Gastroesophageal sphincter (tissue), 4 donors: ENCODE measurements at places on chromosomes 1 and 21.
A peak's percentile ranks its signal among the peaks of the same experiment; 100 is the strongest.

GRCh38 chr1:64685217-64685616 lies 59.7 kb upstream of the RAVER2 start:
- H3K36me3 ChIP-seq = peaks cover 39% of the 10 kb centered on the region
- H3K4me1 ChIP-seq = peaks cover 13% of the 10 kb centered on the region
- no peak overlapping the region for H3K4me3 ChIP-seq
- no peak for ATAC-seq
- no peaks in the 10 kb centered on the region for H3K27me3 ChIP-seq
- H3K27ac ChIP-seq = no peak overlapping the region

DNA sequence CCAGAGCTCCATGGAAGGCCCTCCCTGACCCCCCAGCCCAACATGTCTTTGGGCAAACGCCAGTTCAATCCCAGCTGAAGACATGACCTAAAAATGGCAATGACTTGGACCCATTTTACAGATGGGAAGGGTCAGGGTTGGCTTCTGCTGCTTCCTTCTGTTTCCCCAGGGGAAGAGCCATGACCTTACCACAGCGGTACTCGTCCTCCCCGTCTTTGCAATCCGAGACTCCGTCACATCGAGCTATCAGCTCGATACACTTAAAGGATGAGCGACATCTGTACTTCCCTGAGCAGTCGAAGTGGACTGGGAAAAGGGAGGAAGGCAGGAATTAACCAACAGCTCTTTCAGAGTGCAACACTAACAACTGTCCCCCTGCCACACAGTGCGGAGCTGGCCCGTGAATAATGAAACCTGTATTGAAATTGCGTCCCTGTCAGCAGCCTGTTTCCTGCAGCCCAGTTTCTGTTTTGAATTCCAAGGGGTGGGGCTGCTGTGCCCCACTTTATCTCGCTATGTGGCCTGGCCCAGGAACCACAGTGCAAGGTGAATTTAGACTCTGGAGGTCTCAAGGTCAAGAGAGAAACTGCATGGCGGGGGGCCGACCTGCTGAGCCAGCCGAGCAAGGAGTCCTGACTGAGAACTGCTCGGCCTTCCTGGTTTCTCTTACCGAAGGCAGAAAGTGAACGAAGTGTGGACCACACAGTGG lies 7.0 kb downstream of the TMPRSS3 start:
- no peak overlapping the region for H3K27ac ChIP-seq
- H3K4me1 ChIP-seq = no peaks in the 10 kb centered on the region
- no peak overlapping the region for H3K4me3 ChIP-seq
- no peak for ATAC-seq
- H3K27me3 ChIP-seq = peaks cover 76% of the 10 kb centered on the region

DNA sequence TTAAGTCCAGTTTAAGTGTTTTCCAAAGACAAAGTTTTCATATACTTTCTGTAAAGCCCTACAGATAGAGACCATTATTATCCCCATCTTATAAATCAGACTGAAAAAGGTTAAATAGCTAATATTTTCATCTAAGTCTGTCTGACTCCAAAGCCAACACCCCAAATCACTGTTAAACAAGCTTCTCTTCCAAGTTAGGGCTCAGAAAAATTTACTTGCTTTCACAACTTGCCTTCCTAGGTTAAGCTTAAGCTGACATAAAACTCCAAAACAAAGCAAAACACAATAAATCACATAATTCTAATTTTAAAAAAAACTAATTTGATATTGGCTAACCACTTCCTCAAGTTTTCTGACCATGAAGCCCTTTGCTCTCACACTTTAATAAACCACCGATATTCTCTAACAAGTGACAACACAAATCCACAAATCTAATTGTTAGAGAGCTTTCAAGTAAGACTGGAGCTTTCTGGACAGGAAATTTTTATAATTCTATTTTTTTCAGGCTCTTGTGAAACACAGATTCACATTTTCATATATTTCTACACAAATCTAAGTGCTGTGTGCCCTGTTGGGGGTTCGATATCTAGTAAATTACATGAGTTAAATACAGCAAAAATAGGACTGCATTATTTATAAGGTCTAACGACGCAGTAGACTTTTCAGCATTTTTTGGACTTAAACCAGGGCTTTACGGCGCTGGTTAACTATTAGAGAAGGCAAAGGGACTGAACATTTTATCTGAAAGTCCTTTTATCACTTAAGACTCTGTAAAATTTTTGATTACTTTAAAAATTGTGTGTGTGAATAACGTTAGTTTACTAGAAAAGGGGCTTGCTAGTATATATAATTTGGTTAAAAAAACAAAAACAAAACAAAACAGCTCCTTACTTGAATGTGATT lies 2.1 kb downstream of the GNG12 start:
- H3K27me3 ChIP-seq = no peaks in the 10 kb centered on the region
- no peaks in the 10 kb centered on the region for H3K36me3 ChIP-seq
- ATAC-seq = no peak
- peak overlapping the region; percentile 75 for H3K4me3 ChIP-seq
- peaks cover 54% of the 10 kb centered on the region for H3K4me1 ChIP-seq

DNA sequence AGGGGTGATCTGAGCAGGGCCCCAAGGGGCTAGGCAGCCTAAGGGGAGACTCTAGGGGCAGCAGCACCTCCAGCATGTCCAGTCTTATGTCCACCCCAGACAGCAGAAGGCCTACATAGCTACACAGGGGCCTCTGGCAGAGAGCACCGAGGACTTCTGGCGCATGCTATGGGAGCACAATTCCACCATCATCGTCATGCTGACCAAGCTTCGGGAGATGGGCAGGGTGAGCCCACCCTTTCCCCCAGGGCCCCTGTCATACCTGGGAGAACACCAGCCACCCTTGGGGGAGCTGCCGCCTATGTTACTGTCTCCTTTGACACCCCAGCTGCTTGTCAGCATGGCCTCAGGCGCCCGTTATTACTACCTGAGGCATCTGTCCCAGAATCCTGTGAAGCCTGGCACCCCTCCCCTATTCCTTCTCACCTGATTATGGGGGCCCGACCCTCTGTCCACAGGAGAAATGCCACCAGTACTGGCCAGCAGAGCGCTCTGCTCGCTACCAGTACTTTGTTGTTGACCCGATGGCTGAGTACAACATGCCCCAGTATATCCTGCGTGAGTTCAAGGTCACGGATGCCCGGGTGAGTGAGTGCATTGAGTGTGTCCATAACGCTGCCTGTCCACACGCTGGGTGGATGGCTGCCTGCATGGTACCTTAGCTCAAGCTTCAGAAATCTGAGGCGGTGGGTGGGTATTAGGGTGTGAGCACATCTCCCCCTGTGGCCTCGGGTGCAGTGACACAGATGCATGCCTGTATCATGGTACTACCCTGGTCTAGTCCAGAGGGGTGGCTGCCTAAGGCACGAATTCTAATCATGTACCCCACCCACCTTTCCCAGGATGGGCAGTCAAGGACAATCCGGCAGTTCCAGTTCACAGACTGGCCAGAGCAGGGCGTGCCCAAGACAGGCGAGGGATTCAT lies 29.7 kb upstream of the KDM4A start:
- H3K27me3 ChIP-seq = no peaks in the 10 kb centered on the region
- H3K4me3 ChIP-seq = no peak overlapping the region
- no peak overlapping the region for H3K27ac ChIP-seq
- peaks cover 94% of the 10 kb centered on the region for H3K36me3 ChIP-seq

- no peak for ATAC-seq
- no peaks in the 10 kb centered on the region for H3K36me3 ChIP-seq
Measured at GRCh38 chr1:53587252-53587988, 128.2 kb downstream of the DMRTB1 start.
